ENCODE measurements at places on chromosomes 1 and 21.
A peak's percentile ranks its signal among the peaks of the same experiment; 100 is the strongest.

- DNase-seq = peak; percentile 61
These were observed 15.9 kb upstream of the IFNAR1 start for GRCh38 chr21:33308586-33309490.

- no peak for DNase-seq
These were observed 31.3 kb downstream of the SLC2A1 start for GRCh38 chr1:42927274-42927841.

- DNase-seq = peak; percentile 68
These were observed 3.6 kb downstream of the KCNE2 start for GRCh38 chr21:34367320-34367935.

GRCh38 chr1:98389809-98390208 lies 271.7 kb upstream of the SNX7 start:
- DNase-seq = peak; percentile 91

DNA sequence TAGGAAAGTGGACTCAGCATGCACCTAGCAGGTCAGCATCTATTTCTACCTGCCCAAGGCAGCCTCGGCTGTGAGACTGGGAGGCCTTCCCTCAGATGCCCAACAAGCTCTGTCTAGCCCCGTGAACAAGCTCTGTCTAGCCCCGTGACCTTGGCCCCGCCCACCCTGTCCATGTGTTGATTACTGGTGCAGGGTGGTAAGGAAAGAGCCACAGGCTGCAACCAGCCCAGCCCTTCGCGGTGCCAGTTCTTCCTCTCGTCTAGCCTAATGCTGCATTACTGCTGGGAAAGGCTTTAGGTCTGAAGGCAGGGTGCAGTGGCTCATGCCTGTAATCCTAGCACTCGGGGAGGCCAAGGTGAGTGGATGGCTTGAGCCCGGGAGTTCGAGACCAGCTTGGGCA lies 2.2 kb downstream of the GPR153 start:
- no peak for DNase-seq
